ENCODE measurements at places on chromosomes 3 and 15.

DNA sequence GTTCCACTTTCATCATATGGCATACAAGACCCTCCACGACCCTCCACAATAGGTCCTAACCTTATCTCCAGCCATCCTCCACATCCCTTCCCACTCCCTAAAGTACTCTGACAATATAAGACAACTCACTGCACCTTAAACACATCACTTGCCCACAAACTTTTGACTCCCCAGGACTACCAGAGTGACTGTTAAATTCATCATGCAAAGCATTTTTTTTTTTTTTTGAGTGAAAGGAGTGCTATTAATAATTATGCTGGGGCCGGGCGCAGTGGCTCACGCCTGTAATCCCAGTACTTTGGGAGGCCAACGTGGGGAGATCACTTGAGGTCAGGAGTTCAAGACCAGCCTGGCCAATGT, 55.8 kb downstream of the OSBPL10 start:
- DNase-seq = no peak

- no peak for DNase-seq
Measured at GRCh38 chr3:65443739-65444446, 594.8 kb downstream of the MAGI1 start.

DNA sequence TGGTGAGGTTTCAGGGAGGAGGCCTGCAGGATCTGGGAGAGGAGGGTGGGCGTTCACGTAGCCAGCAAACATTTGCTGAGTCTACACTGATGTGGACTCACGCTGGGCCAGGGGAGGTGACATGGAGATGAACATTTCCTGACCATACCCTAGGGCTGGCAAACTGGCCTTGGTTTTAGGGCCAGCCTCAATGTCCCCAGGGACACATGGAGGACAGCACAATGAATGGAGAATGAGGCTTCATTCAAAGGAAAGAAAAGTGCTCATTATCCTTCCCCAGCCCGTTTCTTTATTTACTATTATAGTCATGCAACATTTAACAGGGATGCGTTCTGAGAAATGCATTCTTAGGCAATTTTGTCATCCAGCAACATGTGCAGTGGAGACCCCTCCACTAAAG, 26.8 kb downstream of the ACAN start:
- DNase-seq = peak; percentile 33

DNA sequence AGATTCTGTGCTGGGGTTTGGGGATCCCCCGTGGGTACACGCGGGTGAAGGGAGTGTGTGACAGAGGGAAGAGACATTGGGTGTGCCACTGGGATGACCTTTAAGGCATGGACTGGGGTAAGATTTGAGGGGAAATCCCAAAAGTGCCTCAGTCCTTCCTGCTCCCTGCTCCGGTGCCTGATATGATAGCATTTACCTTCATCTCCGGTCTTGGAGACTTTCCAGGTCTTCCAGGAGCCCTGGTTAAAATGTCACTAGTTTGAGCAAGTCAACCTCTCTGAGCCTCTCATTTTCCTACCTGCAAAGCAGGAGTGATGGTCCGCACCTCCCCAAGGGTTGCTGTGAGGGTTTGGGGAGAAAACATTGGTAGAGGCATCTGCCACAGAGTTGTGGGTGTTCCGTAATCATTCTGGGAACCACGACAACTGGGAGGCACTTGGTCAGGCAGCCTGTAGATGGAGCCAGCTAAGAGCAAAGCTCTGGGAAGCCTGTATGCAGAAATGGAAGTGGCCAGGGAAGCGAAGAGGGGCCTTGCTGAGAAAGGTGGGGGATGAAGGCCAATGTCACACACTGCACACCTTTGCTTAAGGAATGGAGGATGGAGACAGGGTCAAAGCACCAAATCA, 33.9 kb upstream of the KIF23 start:
- DNase-seq = peak; percentile 22

- DNase-seq = peak; percentile 92
Measured at GRCh38 chr3:168034152-168034928, 61.4 kb downstream of the GOLIM4 start.

DNA sequence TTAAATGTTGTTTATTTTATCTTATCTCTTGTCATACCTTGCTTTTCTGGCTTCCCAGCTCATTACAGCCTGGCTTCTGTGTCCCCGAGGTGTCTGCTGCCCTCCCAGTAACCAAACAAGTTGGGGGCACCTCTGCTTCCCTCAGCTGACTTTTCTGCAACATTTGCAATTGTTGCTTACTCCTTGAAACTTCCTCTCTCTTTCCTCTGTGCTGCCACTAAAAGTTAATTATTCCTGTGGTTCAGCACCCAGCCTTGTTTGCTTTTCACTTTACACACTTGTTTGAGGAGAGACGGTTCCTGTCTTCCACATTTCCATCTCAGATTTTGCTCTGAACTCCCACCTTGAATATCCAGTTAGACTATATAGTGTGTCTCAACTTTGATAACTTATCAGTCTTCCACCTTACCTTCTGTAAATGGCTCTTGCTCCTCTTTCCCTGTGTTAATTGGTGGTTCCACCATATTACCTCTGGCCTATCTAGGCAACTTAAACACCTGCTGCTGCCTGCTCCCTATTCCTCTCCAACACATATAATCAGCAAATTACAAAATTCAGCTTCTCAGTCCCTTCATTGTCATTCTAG, 21.6 kb downstream of the MCTP2 start:
- DNase-seq = no peak

DNA sequence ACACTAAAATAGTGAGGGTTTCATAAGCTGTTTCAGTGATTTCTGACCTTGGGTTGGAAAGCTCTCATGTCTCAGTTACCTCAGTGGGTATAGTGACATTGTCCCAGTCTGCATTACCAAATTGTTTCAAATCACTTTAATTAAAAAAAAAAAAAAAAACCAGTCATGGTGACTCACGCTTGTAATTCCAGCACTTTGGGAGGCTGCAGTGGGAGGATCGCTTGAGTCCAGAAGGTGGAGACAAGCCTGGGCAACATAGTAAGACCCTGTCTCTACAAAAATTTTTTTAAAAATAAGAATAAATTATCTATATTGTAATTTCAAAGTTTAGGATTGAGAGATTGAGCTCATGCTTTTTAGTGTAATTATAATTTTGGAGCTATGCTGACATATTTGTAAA, 78.0 kb downstream of the MBNL1 start:
- DNase-seq = no peak

DNA sequence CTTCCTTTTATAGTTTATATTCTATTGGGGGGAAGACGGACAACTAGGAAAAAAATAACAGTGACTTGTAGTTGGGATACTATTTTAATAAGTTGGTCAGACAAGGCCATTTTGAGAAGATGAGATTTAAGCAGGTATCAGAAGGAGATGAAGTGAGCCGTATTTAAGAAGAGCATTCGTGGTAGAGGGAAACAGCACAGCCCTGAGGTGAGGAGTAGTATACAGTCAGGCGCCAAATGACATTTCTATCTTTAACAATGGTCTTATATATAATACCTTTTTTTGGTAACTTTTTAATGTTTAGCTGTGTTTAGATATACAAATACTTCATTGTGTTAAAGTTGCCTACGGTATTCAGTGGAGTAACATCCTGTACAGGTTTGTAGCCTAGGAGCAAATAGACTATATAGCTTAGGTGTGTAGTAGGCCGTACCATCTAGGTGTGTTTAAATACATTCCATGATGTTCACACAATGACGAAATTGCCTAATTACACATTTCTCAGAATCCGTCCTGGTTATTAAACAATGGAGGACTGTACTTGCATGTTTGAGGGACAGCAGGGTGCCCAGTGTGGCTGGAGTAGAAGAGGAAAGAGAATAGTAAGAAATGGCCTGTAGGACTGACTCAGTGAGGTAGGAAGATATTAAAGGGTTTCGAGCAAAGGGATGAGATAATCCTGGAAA, 1.6 kb downstream of the NKTR start:
- peak; percentile 23 for DNase-seq

DNA sequence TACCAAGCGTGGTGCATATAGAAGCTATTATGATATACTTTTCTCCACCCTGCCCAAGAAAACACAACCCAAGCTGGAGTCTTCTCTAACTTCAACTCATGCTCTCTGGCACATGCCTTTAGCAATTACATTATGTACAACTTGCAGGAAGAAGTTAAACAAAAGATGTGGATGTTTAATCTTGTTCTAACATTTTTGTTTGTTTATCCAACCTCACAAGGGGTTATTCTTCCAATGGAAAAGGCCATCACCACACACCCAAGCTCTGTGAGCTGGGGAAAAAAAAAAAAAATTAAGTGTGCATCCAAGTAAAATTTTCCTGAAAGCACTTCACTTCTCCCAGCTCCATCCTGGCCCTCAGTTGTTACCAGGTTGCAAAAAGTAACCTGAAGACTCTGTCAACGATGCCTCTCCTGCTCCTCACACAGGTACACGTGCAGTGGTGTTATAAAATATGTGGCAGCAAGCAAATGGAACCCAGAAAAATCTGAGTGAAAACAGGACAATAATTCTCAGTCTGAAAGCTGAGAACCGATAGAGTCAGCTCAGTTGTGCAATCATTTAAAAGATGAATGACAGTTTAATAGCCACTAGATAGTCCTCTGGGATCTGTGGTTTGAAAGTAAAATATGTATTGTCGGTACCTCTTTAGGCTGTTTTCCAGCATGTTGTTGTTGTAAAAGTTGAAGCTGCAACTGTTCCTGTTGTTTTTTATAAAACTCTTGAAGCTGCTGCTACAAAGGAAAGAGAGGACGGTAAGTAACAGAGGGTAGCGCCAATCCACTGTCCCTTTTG, 531.4 kb downstream of the FOXP1 start:
- no peak for DNase-seq

DNA sequence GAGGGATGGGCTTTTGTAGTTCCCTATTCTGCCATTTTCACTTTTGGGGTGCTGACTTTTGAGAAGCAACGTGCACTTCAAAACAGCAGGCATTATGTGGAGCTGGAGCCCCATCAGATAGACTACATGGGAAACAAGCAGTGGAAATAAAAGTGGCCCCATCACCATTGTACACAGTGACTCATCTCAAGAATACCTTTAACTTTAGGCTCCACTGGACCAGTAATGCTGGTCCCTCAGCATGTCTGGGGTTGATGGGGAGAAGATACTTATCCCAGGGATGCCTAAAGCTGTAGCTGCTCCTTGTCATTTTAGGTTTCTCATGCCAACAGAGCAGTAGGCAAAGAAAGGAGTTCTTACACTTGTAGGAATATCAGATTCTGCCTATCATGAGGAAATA, 45.0 kb downstream of the LSM3 start:
- DNase-seq = no peak

GRCh38 chr15:60914360-60914759, 314.7 kb downstream of the RORA start:
- no peak for DNase-seq

DNA sequence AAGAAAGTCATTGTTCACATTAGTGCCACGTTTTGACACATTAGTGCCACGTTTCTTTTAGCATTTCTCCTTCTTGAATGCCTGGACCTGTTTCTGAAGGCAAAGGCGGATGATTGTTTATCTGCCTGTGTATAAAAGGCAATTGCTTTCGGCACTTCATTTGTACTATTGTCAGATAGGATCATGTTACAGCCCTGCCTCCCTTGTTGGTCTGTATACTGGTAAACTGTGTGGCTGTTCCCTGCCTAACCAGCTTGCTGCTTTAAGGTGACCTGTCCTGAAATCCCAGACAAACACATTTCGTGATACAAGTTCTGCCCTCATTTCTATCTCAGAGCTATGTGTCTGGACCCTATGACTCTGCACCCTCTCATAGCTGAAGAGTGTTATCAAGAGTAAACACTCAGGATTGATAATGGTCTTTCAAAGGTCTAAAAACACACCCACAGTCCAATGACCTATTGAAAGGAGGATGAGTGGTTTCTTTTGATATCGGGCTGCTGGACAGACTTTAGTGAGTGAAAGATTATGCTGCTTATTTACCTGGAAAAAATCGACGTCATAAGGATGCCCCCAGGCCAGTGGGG, 276.3 kb upstream of the MCTP2 start:
- no peak for DNase-seq

DNA sequence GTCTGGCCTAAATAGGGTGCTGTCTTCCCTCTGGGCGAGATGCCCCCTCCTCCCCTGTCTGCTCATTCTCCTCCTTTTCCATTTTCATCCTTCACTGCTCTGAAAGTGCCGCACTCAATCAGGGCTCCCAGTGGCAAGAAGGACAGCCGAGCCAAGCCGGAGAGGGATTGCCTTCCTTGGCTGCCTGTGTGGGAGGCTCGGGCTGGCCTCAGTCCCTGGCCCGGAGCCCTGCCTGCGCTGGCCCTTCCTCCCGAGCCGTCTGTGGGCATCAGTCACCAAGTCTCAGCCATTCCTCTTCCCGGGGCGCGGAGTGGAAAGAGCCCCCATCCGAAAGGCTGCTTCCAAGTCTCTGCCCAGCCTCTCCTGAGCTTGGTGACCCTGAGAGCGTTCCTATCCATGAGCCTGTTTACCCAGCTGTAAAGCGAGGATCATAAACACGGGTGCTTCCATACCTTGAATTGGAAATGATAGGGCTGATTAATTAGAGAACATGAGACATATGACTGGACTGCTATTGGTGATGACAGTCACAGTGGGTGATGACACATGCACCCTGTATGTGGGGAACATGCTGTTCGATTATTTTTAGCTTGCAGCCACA, 59.1 kb upstream of the TLE3 start:
- DNase-seq = peak; percentile 71

DNA sequence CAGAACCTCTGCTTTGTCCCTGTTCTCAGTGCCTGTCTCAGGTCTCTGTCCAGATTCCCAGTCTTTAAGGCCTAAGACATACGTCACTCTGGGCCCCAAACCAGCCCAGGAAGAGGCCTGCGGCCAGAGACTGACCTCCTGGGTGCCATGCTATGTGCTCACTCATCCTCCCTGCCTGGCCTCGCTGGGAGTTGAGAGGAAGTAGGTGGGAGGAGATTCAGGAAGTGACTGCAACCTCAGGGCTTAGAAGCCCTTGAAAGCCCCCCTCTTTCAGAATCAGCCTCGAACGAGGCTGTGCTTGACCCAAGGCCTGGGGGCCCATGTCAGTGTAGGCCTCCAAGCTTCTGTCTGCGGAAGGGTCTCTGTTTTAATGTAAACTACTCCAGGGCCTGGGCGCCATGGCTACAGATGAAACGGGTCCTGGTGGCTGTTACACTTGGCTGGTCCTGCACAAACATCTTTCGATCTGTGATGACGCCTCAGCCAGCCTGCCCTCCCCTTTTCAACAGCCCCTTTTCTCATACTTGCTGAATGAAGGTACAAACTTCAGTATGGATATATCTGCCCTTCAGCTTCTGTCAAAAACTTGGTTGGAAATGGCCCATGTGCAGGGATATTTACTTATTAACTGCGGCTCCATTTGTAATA, 11.7 kb downstream of the RASGRF1 start:
- no peak for DNase-seq

- peak; percentile 76 for DNase-seq
Measured at GRCh38 chr3:151395806-151396205, 11.3 kb upstream of the P2RY12 start.

GRCh38 chr3:112775011-112775742, 71.5 kb downstream of the CD200R1L start:
- no peak for DNase-seq

DNA sequence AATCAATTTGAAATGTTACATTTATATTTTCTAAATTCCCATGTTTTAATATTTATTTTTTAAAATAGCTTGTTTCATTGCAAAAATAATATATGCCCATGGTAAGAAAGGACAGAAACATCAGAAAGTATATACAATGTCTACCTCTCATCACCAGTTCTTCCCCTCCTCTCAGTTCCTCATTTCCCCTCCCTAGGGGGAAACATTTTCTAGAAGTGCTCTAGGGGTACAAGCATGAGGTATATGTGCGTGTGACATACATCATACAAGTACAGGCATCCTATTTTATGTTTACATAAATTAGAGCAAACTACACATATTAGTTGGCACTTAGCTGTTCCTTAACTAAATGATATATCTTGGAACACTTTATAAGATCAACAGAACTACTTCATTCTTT, 189.3 kb upstream of the VEPH1 start:
- no peak for DNase-seq

GRCh38 chr3:106013971-106014370, 145.2 kb upstream of the CBLB start:
- DNase-seq = peak; percentile 83

- DNase-seq = no peak
Measured at GRCh38 chr15:73051391-73051806, 864 bp upstream of the NEO1 start.
